RPMI8226 (cell line): ENCODE measurements at places on chromosomes 5 and 9.

GRCh38 chr5:9302218-9302617, 243.7 kb downstream of the SEMA5A start:
- DNase-seq: no peak

DNA sequence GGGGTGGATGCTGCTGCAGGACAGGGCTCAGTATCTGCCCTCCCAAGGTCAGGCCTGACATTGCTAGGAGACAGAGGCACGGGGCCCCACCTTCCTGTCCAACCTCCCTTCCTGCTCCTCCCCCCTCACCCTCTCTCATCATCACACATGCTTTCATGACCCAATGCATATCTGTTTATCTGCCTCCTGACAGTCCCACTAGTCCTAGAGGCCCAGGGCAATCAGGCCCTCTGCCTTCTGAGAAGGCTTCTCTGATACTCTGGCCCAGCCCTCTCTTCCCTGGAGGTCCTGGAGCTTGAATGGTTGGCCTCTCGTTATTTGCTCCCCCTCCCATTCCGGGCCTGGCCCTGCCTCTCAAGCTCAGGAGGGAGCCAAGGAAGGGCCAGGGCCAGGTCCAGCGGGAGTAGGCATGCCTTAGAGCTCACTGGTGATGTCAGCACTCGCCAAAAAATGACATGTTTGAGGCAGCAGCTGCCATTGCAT, 90.6 kb upstream of the SAP30L start:
- no peak for DNase-seq

- DNase-seq: no peak
Observed at GRCh38 chr5:132229236-132229635, 1.6 kb upstream of the P4HA2 start.

DNA sequence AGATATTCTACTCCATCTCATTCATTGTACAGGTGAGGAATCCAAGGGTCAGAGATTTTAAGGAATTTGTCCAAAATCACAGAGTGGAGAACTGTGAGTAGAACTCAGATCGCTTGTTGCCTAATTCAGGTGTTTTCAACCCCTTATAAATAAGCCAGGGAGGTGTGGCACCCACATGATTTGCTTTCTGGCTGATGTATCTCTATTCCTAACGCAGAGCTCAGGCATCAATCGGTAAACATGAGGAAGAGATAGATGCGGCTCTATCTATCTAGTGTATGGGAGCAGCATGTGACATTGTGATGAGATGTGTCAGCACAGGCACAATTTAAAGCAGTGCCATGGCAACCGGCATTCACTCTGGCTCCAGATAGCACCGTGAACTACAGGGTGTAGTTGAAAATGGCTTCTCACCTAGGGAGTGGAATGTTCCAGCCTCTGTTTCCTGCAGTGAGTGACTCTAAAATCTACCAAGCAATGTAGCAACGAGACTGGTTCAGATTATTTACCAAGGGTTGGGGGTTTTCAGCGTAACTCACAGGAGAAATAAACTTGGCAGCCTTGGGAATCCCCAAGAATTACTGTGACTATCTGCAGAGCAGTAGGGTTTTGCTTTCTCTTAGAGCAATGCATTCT, 53.4 kb upstream of the SUB1 start:
- DNase-seq: peak; percentile 73

- no peak for DNase-seq
Observed at GRCh38 chr5:2370626-2371418, 380.7 kb downstream of the IRX2 start.
